ENCODE measurements at places on chromosomes 5 and 9.
A peak's percentile ranks its signal among the peaks of the same experiment; 100 is the strongest.

DNA sequence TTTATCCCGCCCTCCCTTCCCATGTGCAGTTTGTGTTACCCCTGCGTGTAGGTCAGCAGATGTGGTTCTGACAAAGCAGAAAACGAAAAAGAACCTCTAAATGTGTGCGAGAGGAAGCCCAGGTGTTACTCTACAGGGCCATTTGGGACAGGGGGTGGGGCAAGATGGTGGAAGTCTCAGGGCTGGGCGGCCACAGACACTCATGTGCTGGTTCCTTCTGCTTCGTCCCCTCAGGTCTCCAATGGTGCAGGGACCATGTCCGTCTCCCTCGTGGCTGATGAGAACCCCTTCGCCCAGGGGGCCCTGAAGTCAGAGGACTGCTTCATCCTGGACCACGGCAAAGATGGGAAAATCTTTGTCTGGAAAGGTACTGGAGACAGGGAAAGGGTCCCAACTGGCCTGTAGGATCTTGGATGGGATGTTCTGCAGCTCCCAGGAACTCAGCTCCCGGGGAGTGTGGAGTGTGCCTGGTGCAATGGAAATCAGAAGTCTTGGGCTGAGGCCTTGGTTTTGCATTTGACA, 49.0 kb downstream of the GSN start:
- no peak for DNase-seq

DNA sequence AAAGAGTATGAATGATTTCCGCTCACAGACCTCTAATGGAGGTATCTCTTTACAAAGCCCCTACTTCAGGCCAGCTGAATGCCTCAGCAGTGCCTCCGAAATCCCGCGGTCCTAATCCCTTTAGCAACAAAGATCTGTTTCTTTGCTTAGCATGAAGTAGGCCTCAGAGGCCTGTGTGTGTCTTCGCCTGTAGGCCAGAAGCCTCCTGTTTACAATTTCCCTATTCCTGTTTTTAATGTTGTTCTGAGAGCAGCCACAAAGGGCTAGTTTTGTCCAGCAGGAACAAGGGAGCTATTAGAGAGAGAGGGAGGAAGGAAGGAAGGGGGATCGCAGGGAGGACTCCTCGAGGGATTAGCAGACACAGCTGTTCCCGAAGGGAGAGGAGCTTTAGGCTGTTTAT, 166.4 kb upstream of the SPRY4 start:
- no peak for DNase-seq

- peak; percentile 36 for DNase-seq
Measured at GRCh38 chr5:175609526-175609925, 48.3 kb upstream of the HRH2 start.

- DNase-seq: no peak
Measured at GRCh38 chr5:167939686-167940085, 351.8 kb upstream of the WWC1 start.

DNA sequence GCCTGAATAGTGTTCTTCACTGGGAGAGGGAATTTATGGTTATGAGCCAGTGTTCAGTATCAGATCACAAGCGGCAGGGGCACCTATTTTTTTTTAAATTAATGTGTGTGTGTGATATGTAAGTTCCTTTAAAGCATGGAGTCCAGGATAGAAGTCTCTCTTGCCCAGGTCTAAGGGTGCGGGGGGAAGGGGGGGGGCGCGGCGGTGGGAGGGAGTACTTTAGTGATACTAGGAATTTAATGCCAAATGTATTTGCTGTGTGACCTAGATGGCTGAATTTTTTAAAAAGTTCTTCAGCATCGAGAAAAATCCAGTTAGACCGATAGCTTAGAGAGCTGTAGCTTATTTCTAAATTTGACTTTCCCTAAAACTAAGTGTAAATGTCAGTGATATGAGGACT, 1.5 kb upstream of the FCHO2 start:
- DNase-seq: no peak

DNA sequence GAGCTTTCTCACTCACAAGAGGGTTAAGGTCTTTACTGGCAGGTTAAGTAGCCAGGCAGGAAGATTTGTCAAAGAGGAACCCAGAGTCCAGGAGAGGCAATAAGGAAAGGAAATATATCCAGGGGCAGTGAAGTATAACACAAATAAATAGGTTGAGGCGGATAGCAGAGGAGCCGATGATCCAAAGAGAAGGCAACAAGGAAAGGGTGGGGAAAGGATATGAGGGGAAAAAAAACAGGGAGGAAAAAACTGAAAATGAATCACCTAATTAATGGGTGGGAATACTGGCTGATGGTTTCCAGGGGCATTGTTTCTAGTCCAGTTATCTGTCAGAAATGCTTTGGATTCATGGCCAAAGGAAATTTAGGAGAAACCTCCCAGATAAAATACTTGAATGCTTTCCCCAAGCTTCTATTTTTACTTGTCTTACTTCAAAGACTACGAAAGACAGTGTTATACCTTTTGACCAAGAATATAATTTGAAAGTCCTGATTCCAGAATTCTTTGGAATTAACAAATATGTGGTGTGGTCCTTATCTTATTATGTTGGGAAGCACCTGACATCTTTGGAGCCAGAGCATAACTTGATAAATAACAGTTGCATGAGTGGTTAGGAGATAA, 146.5 kb downstream of the AOPEP start:
- DNase-seq: no peak

DNA sequence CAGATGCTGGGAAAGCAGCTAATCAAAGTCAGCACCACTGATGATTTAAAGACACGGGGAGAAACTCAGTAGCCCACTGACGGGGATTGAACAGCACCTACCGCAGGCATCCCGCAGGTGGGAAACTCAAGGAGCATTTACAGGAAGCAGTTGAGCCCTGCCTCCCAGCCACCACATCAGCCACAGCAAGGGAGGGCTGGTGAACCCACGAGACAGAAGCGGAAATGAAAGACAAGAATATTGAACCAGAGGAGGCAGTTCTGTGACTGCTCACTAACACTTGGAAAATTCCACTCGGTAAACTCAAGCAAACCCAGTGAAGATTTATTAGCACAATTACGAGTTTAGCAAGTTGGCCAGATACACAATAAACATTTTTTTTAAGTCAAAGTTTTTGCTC, 10.6 kb upstream of the FAM163B start:
- peak; percentile 76 for DNase-seq

DNA sequence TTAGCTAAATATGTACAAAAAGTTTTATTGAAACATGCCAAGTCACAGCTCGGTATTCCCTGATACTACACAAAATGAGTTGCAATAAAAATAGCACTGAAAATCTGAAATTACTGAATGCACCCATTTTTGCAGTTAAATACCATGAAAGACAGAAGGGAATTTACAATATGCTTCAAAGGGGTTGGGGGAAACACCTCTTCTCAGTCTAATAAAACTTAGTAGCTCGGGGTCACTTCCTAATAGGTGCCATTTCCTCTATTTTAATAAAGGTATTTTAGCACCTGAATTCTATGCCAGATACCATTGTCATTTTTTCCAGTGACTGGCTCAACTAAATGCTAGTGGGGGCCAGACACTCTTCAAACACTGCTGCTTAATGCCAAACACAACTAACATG, 204.1 kb upstream of the MEF2C start:
- DNase-seq: no peak

GRCh38 chr5:34534523-34535103, 121.5 kb upstream of the RAI14 start:
- no peak for DNase-seq

DNA sequence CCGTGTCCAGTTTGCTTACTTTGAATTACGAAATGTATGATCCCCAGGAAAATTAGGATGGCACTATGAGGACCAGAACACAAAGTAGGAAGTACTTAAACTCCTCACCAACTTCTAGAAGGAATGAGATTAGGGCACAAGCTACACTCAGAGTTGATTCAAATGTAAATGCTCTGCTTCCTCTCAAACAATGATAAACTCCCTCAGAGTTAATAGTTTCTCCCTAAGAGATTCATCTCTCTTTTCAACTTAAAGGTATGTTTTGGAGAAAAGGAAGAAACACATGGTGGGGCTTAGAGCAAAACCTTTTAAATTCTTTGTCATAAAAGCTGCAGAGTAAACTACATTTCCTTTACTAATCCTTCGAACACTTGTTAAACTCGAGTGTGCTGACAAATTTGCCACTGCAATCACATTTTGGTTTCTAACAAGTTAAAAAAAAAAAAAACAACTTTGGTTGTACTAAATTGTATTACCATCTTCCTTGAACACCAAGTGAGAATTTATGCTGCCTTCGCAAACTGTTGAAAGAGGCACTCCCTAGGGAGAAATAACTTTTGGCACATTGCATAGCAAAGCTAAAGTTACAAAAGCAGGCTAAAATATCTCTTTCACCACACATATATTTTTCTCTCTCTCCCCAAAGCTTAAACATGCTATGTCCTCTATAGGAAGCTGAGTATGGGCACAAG, 66.6 kb downstream of the DENND1A start:
- no peak for DNase-seq

- no peak for DNase-seq
Measured at GRCh38 chr5:74185599-74185998, 454.9 kb downstream of the ENC1 start.

GRCh38 chr9:76905791-76906646, at the start of gene PRUNE2:
Gene PRUNE2 (minus strand): TSS chr9:76906114. CDS start chr9:76905963, 151 bp downstream.
- DNase-seq: peak; percentile 31

GRCh38 chr9:136587944-136588662, 42.3 kb upstream of the NOTCH1 start:
- peak; percentile 41 for DNase-seq
